ENCODE measurements at places on chromosomes 5 and 9. TPM values are rescaled to one million over a fixed set of nuclear protein-coding genes. Genes with fewer than 3 reads are reported as not detected.

UNC13B gene
- total RNA-seq, result 48.2 TPM

GMCL2 gene
- not detected for total RNA-seq

NDOR1 gene
- 44.1 TPM for total RNA-seq

ARHGEF28 gene
- 0.57 TPM for total RNA-seq

DNA sequence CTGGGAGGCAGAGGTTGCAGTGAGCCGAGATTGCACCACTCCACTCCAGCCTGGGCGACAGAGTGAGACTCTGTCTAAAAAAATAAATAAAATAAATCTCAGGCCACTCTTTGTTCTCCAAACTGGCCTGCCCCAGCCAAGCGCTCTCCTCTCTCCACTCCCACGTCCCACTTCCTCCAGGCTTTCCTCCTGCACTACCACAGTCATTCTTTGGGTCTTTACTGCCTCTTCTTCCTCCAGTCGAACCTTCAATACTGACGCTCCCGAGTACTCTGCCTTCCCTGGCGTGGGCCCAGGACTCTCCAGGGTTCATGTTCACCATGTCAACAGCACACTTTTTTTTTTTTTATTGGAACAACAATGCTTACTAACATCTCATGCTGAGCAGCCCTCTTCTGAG lies 23.9 kb downstream of the RNF130 start:
- peaks cover 35% of the 10 kb centered on the region for H3K36me3 ChIP-seq
- no peak for DNase-seq
- H3K4me3 ChIP-seq, result no peak overlapping the region
- H3K27ac ChIP-seq, result no peak overlapping the region

DNA sequence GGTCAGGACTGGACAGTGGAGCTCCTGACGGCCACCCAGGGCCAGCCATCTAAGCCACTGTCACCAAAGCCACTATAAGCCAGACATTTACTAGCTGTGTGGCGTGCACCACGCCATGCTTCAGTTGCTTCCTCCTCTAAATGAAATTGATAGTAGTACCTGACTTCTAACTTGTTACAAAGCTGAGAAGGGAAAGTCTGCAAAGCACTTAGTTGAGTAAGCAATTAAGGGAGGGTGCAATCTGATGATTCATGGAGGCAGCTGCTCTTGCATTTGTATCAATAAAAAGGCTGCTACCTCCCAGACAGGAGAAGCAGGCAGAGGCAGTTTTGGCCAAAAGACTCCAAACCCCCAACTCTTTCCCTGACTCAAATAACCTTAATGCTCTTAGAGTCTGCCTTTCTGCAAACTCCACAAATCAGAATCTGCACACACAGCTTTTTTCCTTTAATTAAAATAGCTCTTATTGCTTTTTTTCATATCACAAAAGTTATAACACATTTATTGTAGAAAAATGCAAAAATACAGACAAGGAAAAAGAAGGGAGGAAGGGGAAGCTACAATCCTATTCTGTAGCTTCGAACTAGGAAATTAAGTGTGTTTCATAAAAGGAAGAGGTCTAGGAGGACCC lies 19.3 kb upstream of the RAPGEF1 start:
- no peak for DNase-seq
- no peak overlapping the region for H3K27ac ChIP-seq
- H3K27me3 ChIP-seq, result no peaks in the 10 kb centered on the region
- H3K4me1 ChIP-seq, result no peaks in the 10 kb centered on the region
- H3K36me3 ChIP-seq, result no peaks in the 10 kb centered on the region

GRCh38 chr5:141963701-141964100 lies 5.2 kb upstream of the RNF14 start:
- no peaks in the 10 kb centered on the region for H3K27me3 ChIP-seq
- peaks cover 2% of the 10 kb centered on the region for H3K4me1 ChIP-seq
- H3K36me3 ChIP-seq, result no peaks in the 10 kb centered on the region
- H3K27ac ChIP-seq, result no peak overlapping the region
- no peak for DNase-seq

Measured in H9 (cell line).